ENCODE measurements at places on chromosomes 6 and 20. TPM values are rescaled to one million over a fixed set of nuclear protein-coding genes. Genes with fewer than 3 reads are reported as not detected.

GRCh38 chr20:6616421-6616820 lies 151.1 kb upstream of the BMP2 start:
- DNase-seq, result no peak

GRCh38 chr6:16184129-16184528 lies 54.3 kb upstream of the GMPR start:
- DNase-seq, result no peak

DNA sequence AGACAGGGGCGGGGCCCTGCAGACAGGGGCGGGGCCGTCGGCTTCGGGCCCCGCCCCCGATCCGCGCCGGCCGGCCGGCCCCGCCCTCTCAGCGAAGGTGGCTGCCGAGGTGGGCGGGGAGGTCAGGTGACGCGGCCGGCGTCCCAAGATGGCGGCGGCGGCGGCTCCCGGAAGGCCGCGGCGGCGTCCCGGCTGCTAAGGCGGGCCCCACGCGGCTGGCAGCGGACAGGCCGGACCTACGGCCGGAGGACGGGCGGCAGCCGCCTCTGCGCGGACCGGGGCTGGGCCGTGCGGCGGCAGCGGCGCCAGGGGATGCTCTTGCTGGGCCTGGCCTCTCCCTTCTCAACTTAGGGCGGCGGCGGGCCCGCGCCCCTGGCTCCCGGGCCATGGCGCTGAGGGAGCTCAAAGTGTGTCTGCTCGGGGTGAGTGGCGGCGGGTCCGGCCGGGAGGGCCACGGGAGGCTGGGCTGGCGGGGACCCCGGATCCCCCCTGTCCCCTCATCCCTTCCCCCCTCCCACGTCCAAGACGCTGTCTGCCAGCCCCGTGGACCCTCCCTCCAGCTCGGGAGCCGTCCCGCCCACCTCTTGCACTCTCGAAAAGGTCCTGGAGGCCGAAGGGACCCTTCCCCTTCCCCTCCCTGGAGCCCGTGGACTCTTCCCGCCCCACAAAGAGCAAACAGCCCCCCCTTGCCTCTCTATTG lies at the start of gene RAB22A:
RAB22A (plus strand) TSS at position 125 of the 700 bp plus-strand sequence; CDS start at position 387, 262 bp downstream.
- peak; percentile 91 for DNase-seq

GPR6 gene
- total RNA-seq, result 0.41 TPM

DNA sequence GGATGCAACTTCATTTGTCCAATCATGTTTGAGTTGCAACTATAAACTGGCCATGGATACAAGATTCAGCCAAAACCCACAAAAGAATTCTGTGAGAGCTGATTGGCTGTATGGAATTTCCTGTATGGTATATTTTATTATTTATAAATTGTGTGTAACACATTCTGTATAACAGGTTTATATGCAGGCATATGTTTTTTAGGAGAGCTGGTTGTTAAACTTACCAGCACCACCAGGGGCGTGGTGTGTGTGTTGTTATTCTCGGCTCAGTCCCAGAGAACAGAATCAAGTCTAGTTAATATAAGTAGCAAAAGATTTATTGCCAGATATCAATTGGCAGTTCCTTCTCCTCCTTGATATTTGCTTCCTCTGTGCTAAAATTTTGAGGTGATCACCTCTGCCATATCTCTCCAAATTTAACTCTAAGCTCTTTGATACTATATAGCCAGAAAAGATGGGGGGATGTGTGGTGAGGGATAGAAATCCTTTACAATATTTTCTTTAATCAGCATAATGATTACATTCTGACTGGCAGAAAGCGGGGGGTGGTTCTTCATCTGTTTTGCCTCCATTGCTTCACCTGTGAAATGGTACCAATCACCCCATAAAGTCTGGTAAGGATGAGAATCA lies 22.9 kb downstream of the CNBD2 start:
- peak; percentile 35 for DNase-seq

GRCh38 chr6:44276667-44277640 lies 6.7 kb downstream of the TMEM151B start:
- DNase-seq, result no peak

DNA sequence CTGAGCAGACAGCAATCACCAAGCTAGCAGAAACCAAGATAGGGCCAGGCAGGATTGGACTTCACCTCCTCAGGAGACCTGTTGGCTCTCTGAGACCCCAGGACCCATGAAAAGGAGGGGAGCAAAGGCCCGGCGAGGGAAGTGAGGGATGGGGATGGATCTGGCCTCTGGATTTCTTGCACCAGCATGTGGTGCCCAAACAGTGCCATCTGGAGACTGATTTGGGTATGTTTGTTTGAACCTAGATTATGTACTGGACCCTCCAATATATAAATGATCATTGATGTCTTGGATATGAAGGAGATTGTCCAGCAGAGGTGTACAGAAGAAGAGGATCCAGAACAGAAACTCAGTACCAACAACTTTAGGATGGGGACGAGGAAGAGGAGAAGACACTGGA lies 83.4 kb upstream of the LY86 start:
- no peak for DNase-seq

Measured in tongue (tissue), 3 donors.